Fibroblast of skin of right biceps (primary cell): ENCODE measurements at places on chromosomes 11 and 22.

DNA sequence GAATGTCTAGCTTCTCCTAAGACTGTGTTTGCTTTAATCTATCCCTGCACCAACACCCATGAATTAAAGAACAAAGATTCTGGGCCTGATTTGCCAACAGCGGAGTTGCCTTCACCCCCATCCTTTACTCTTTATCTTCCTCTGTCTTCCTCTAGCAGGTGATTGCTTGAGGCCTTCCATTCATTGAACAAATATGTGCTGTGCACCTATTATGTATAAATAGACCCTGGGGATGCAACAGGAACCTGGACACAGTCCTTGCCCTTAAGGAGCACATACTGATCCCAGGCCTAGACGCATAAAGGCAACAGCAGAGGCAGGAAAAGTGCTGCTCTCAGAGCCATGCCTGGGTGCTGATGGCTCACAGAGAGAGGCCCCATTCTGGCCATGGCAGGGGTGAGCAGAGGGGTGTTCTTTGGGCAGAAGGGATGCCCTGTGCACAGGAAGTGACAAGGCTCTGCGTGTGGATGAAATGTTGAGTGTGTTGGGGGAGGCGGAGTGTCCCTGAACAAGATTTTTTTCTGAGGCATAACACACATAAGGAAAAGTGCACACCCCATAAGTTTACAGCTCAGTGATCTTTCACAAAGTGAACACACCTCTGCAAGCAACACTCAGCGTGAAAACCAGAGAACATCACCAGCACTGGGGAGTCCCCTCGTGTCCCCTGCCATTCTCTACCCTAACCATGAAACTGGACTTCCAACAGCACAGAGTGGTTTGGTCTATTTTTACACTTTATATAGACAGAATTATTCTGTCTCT, 145.9 kb downstream of the GRIK4 start:
- no peak for DNase-seq

DNA sequence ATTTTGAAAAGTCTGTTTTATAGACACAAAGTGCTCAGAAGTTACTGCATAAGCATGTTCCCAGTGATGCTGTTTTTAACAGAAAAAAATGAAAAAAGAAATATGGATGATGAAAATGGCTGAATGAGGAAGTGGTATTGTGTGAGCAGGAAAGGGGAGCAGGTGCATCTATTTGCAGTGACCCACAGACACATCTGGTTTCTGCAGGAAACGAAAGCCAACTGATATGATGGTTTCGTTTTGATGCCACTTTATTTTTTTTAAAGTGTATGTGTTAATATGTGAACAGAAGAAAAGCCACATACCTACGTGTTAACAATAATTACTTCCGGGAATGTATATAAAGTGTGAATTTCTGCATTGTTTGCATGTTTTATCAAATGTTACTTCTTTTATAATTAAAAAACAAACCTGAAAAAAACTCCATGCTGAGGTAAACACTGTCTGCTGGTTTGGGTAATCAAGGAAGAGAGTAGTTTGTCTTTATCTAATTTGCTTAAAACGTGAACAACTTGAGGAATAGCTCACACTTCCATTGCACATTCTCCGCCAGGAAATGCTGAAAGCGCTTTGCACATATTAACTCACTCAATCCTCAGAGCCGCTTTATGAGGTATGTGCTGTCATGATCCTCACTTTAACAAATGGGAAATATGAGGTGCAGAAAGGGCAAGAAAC, 1335.9 kb downstream of the TBC1D22A start:
- DNase-seq = no peak

DNA sequence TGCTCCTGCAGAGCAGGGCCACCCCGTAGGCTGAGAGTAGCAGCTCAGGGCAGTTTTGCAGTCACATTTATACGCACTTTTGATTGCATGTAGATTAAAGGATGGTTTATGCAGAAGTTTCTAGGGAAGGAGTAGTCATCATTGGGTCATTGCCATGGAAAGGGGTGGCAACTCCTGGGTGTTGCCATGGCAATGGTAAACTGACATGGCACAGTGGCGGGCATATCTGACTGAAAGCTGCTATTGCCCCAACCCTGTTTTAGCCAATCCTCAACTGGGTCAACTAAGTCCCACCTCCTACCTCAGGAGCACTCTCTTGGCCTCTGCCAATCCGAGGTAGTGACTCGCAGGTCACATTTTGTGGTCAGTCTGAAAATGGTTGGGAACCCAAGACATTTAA, 2.4 kb upstream of the ARSA start:
- no peak for DNase-seq

DNA sequence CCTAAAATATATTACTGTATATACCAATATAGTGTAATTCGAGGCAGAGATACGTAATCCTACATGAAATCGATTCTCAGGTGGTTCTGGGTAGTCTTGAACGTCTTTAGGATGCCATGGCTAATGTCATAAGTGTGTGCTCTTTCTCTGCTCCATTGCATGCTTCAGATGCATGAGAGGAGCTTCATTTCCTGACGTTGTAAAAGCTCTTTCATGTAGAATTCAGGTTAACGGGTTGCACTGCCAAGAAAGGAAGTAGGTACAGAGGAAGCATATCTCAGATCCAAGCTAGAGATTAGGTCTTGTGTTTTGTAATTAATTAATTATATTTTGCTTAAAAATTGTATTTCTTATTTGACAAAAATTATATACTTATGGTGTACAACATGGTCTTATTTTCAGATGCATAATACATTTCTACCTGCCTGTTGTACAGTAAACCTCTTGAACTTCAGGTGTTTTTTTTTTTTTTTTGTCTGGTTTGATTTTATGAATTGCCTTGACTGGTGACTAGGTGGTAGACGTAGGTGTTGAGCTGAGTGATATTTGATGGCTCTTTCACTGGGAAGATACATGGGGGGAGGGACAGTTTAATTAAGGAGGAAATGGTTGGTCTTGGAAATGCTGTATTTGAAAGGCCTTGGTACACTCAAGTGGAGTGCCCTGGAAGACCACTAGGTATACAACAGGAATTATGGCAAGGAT, 9.3 kb downstream of the NUP50 start:
- DNase-seq = no peak

DNA sequence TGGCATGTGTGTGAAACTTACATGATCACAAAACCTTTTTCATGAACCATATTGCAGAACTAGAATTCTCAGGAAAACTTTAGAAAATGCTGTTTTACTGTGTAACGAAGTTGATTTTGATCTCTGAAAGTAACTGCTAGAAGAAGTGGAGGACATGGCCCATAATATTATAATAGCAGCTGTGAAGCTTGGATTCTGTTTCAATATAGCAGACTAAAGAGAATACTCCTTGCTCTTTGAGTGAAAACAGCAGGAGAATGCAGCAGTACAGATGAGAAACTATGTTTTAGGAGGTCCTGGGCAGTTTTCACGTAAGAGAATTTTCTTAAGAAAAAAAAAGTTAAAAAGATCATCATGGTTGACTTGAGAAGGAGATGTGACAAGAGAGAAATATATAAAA, 76.7 kb upstream of the POU2AF2 start:
- no peak for DNase-seq

DNA sequence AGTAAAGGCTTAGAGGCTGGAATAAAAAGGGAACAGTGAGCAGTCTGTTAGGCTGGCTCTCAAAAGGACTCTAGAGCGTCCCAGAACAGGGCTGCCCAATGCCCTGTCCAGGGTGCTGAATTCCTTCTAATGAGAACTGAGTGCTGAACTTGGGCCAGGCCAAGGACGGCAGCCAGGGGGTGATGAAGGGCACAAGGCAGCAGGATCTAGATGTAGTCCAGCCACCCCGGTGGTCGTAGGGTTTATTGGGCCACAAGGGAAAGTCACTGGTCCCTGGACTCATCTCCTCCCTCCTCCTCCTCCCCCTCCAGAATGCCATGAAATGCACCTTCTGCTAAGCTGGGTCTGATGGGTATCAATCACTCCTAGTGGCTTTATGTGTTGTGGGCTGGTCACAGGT, 19.2 kb downstream of the NPTXR start:
- peak; percentile 75 for DNase-seq

- DNase-seq = no peak
Observed at GRCh38 chr11:70763606-70764005, 365.3 kb downstream of the CTTN start.

- no peak for DNase-seq
Observed at GRCh38 chr11:2138068-2138430, 1.1 kb downstream of the IGF2 start.

DNA sequence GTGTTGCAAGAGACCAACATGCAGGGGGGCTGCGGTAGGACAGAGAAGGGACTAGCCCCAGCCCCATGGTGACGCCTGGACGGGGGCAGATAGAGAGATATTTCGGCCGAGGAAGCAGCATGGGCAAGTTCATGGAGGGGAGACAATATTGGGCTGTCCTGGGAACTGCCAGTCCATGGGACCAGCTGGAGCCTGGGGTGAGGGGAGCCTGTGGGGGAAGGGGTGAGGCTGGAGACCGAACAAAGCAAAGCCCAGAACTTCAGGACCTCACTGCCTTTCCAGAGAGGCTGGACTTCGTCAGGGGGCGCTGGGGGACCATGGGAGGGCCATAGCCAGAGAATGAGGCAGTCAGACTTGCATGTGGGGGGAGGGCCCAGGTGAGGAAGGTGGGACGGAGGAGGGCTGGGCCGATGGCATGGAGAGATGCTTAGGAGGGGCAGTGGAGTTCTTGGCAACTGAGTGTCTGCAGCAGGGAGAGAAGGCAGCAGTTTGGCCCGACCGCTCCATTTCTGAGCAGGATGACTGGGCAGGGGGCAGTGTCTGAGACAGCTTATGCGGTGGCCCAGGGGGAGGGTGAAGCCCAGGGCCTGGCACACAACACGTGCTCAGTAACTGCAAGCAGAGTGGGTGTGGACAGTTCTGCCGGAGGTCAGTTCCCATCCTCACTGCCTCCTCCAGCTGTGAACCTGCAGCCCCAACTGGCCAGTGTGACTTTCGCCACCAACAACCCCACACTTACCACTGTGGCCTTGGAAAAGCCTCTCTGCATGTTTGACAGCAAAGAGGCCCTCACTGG, 712 bp downstream of the UPK3A start:
- no peak for DNase-seq

- peak; percentile 65 for DNase-seq
Observed at GRCh38 chr11:78138291-78138690, 1.1 kb downstream of the ALG8 start.

DNA sequence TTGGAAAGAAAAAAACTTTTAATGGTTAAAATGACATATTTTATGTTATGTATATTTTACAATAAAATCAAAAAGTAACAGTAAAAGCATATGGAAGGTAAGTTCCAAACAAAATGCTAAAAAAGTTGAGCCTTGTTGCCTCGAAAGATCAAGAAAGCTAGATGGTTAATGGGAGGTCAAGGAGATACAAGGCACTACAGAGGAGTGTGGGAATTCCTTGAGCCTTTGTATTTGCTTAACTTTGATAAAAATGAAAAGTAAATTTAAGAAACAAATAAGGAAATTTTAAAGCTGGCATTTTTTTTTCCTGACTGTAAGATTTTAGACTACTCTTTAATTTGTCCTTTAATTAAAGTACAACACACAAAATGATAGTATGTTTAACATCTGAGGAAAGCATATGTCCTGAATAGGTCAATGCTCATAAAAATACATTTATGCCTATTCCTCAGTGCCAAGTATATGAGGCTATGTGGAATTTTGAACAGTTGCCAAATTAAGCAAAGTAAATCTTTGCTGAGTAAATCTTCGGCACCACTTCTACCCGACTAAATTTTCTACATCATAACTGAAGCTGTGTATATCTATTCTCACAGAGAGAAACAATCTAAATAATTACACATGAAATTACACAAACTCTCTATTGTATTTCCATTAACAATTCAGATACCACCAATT, 108.8 kb downstream of the TTC28 start:
- DNase-seq = no peak

GRCh38 chr11:121119440-121119839, 18.4 kb downstream of the TECTA start:
- DNase-seq = no peak

- DNase-seq = peak; percentile 88
Observed at GRCh38 chr11:130719220-130719915, 196.9 kb downstream of the SNX19 start.

GRCh38 chr11:74185285-74185684, 14.2 kb downstream of the PPME1 start:
- DNase-seq = no peak

DNA sequence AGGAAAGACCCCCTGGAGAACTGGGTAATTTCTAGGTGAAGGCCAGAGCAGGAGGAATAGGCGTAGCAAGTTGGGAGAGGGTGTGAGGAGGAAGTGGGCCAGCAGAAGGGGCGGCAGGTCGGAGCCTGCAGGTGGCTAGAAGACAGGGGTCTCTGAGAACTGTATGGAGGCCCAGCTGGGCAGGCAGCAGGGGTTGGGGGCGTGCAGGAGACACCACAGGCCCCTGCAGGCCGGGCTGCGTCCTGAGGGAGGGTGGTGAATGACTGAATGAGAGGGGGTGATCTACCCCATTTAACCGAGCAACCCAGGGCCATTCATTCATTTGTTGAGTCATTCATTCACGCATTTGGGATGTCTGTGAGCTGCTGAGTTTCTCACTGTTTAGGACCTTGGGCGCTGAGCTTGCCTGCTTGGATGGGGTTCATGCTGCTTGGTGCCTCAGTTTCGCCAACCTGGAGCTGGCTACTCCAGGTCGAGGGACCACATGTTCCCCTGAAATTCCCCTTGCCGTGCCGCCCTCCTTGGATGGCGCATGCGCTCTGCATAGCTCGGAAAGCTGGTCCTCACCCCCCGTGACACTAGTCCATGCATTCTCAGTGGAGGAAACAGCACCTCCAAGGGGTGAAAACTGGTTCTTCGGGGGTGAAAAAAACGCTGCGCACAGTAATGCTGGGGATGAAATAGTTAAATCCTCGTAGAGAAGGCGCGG, 15.6 kb downstream of the MPPED1 start:
- DNase-seq = no peak
